ENCODE measurements at places on chromosomes 6 and 20.

DNA sequence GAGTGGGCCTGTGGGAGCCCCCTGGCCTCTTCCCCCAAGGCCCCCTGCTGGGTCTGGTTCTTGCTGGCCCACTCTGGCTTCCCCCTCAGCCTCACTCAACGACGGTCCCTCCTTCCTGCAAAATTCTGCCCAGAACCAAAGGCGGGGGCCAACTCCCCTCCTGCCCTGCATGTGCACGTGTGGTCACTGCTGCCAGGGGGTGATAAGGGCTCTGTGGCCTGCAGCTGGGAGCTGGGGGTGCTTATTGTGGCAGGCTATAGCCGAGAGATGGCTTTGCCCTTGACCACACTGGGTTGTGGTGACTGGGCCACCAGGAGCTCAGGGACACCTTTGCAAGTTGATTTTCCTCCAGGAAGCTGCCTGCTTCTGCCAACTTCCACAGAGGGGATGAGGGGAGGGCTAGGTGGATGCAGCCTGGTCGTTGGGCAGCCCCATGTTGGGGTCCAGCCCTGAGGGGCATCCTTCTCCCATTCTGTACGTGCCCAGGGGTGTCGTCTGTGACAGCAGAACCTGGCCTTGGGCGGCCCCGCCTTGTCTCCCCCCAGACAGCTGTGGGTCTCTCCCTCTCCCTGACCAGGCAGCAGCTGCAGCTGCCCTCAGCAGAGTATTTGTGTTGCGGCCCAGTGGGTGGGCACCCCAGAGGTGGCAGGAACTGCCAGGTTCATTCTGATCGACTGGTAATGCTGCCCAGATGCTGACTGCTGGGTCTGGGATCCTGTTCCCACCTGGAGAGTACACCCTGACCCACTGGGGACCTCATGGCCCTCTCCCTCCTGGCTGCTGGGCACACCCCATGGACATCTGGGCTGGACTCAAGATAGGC, 5.6 kb downstream of the TCEA2 start:
- DNase-seq = no peak

DNA sequence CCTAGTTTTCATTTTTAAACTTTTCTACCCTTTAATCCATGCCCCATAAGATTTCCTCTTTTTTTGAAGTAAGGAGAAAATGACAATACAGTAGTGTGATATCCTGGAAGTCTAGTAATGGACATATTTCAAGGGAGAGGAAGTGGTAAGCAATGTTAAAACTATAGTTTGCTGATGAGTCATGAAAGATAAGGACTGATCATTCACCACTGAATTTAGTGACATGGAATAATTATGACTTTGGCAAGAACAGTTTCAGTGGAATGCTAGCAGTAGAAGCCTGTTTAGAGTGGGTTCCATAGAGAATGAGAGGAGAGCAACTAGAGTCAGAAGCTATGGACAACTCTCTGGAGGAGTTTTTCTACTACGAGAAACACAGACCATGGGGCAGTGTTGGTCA, 24.9 kb upstream of the SLC2A12 start:
- no peak for DNase-seq

DNA sequence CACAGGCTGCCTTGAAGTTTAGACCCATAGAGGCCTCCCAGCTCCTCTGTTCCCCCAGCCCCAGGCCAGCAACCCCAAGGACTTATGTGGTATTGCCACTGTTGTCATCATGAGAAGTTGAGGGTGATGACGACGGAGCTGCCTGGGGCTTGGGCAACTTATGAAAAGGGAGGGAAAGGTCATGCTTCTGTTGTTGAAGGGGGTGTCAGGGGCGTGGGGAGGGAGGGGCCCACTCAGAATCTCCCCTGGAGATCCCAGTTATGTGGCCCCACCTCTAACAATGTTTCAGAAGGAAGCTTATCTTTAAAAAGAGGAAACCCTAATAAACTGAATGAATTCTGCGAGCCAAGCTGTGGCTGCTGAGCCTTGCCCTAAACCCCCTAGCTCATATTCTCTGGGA, 4.2 kb downstream of the ADTRP start:
- DNase-seq = no peak

DNA sequence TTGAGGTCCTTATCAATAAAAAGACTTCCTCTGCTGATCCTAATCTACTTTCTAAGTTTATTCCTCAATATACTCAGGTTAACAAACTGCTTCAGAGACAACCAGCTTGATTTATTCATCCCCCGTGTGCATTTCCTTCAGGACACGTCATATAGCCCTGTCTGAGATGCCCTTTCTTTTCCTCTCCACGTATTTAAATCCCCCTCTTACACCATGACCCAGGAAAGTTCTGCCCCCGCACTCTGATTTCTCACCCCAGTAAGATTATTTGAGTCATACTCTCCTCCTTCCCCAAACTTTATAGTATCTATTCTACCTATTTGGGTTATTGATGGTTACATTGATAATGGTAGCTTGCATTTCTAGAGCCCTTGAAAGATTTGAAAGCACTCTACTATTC, 9.8 kb upstream of the CGA start:
- DNase-seq = no peak

DNA sequence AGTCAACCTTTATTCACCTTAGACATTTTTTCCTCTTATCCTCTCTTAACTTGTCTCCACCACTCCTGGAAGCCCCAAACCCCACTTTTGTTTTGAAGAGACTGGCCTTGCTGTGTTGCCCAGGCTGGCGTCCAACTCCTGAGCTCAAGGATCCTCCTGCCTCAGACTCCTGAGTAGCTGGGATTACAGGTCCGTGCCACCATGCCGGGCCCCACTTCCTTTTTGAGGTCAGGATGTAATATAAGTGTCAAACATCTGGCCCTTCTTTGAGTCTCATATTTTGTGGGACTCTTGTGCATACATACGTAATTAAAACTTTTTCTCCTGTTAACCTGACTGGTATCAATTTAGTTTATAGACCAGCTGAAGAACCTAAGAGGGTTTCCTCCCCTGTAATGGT, 1.4 kb upstream of the CDK19 start:
- DNase-seq = no peak

DNA sequence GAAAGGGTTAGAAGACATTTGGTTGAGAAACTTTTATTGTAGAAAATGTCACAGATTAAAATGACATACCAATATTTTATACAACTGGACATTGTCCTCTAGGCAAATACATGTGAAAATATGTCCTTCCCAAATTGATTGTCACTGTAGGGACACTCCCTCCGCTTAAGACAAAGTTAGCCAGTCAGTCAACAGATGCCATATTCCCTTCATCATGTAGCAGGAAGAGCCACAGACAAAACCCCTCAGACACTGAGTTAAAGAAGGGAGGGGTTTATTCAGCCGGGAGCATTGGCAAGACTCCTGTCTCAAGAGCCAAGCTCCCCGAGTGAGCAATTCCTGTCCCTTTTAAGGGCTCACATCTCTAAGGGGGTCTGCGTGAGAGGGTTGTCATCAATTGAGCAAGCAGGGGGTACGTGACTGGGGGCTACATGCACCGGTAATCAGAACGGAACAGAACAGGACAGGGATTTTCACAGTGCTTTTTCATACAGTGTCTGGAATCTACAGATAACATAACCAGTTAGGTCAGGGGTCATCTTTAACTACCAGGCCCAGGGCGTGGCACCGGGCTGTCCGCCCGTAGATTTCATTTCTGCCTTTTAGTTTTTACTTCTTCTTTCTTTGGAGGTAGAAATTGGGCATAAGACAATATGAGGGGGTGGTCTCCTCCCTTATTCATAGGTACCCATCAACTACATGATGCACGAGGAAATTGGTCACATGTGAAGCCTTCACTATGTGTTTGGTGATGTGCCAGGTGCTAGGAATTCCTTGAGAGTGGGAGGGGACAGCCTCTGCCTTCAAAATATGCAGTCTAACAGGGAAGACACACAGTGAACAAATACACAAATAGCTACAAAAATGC, 155.7 kb upstream of the CDYL start:
- no peak for DNase-seq

DNA sequence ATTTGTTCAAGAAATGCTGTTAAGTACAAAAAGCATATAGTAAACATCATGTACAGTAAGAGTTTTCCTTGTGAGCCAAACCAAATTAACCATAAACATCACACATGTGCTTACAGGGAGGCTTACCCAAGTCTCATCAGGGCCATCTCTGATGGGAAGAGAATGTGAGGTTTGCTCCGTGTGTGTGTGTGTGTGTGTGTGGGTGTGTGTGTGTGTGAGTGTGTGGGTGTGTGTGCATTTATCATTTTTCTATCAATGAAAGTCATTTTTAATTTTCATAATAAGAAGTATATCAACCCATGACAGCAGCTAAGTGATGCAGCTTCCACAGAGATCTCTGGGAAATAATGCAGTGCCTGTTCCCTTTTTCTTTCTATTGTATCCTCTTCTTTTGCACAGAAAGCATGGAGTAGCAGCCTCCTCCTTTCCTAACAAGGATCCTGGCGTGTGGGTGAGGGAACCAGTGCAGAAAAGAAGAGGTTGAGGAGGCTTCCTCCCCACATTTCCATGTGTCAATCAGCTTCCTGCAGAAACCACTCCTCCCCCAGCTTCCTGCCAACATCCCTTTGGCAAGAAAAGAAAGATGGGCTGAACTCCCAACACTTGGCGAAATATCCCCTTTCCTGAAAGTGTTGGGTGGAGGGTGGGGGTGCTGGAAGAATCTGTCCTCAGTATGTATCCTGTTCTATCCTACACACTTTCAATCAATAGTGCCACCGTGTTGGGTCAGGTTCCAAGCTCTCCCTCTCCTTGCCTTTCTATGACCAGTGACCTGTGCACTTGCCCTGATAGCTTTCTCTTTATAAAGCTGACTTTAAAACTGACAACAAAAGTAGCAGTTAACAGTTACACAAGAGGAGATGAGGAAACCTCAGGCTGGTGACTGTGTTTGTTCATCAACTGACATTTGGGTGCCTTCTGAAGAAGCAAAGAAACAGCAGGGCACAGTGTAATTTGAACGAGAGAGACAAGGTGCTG, 251.8 kb upstream of the CITED2 start:
- no peak for DNase-seq

- DNase-seq = no peak
These were observed 129.6 kb downstream of the PLEKHG1 start for GRCh38 chr6:150729188-150729748.

DNA sequence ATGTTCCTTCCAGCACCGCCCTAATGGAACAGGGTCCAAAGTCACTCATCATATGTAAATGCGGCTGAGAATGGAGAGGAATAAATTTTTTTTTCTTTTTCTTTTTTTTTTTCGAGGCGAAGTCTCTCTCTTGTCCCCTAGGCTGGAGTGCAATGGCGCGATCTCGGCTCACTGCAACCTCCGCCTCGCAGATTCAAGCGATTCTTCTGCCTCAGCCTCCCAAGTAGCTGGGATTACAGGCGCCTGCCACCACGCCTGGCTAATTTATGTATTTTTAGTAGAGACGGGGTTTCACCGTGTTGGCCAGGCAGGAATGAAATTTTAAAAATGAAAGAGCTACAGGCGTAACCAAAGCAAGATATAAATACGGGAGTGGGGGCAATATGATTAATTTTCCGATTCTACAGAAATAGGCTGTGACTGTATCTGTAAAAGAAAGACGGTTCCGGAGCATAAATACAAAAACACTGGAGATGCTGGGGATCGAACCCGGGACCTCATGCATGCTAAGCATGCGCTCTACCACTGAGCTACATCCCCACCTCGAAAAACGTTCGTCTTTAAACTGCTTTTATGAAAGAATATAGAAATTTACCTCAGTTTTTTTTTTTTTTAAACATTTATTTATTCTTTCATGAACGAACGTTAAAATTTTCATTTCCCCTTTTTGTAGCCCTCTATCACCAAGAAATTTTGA, 132.2 kb downstream of the GPX5 start:
- DNase-seq = no peak

DNA sequence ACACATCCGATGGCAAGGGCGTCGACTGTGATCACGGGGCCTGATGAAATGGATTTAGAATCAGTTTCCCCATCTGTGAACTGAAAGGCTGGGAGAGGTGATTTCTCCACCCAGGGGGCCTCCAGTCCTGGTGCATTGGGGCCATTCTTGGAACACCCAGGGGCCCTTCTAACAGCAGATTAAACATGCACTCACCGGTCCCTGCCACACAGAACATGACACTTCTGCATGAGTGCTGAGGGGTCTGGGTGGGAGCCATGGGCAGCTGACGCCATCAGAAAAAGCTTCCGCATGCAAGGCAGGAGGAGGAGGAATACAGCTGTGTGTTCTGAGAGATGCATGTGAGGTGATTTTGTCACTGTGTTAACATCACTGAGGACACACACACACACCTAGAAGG, 26.8 kb downstream of the DLL1 start:
- DNase-seq = no peak

- no peak for DNase-seq
These were observed 10.5 kb downstream of the ZBTB2 start for GRCh38 chr6:151380848-151381205.

GRCh38 chr6:149459761-149460160, 25.1 kb downstream of the ZC3H12D start:
- no peak for DNase-seq

DNA sequence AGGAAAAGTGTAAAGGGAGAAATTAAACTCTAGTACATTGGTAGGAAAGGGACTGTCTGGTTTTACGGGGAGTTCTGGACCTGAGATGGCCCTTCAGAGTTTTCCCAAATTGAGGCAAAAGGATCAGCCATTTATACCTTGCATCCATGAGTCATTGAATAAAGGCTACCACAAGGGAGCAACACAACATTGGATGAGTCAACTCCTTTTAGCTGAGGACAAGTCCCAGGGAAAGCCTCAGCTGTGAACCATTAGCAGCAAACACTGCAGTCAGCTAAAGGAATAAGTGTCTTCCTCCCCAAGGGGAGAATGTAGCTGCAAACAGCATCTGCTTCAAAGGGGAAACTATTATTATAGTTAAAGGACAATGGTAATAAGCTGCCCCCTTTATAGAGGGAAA, 468.7 kb upstream of the ID4 start:
- DNase-seq = no peak

DNA sequence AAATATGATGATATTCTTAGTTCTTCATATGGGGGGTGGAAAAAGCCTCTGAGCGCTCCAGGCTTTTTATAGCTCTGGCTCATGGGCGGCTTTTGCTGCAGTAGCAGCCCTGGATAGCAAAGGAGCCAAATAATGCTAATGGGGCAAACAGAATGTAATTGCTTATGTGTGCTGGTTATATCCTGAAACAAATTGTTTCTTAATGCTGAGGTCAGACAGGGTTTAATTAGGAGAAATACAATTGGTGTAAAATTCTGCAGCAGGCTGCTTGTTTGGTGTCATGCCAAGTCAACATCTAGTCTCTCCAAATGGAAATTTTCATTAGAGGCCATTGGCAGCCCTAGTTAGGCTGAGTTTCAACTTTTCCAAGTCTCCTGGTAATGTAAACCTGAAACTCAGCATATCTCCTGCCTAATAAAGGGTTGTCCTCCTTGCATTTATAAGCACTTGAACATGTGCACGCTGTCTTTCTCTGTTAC, 530.1 kb upstream of the NOX3 start:
- DNase-seq = no peak

DNA sequence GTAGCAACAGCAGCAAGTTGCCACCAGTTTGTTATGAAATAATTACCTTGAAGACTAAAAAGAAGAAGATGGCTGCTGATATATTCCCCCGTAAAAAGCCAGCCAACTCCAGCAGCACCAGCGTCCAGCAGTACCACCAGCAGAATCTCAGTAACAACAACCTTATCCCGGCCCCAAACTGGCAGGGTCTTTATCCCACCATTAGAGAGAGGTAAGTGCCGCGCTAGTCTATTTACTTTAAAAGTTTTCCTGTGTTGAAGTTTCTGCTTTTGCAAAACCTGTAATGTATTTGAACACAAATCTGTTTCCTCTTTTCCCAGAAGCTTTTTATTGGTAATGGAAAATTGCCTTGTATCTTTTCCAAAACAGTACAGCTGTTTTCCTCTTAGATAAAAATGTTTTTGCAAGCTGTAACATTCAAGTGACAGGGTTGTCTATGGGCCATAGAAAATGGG, 725 bp downstream of the BTBD3 start:
- DNase-seq = no peak

- no peak for DNase-seq
These were observed 239.8 kb upstream of the SULF2 start for GRCh38 chr20:48025051-48025515.

Measured in stimulated activated CD8-positive, alpha-beta memory T cell treated with anti-CD3 and anti-CD28 coated beads, Interleukin-2, amount 100 ng/mL, for 1 hour (primary cell).